ENCODE measurements at places on chromosomes 2 and 18.

DNA sequence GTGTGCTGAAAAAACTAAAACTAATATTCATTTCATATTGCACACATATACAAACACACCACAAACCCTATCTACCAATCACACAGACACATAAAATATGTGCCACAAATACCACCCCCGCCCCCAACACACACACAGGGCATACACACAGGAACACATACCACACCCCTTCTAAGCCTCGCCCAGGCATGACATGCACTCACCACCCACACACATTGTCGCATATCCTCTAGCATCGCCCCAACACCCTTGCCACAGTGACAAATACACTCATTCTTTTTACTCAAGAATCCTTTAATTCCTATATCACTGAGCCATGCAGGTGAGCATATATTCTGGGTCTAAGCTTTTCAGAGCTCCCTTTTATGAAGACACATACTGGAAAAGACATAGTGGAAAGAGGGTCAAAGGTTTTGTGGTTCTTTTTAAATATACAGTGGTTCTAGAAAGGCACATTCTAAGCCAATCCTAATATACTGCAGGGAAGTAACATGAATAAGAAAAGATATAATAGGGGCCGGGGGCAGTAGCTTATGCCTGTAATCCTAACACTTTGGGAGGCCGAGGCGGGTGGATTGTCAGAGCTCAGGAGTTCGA is 24.5 kb upstream of the LCLAT1 start:
- DNase-seq, result peak; percentile 55

GRCh38 chr2:23600346-23600745 is 215.4 kb downstream of the KLHL29 start:
- DNase-seq, result no peak

- DNase-seq, result no peak
Observed at GRCh38 chr2:74297391-74297790, 45.8 kb downstream of the SLC4A5 start.

DNA sequence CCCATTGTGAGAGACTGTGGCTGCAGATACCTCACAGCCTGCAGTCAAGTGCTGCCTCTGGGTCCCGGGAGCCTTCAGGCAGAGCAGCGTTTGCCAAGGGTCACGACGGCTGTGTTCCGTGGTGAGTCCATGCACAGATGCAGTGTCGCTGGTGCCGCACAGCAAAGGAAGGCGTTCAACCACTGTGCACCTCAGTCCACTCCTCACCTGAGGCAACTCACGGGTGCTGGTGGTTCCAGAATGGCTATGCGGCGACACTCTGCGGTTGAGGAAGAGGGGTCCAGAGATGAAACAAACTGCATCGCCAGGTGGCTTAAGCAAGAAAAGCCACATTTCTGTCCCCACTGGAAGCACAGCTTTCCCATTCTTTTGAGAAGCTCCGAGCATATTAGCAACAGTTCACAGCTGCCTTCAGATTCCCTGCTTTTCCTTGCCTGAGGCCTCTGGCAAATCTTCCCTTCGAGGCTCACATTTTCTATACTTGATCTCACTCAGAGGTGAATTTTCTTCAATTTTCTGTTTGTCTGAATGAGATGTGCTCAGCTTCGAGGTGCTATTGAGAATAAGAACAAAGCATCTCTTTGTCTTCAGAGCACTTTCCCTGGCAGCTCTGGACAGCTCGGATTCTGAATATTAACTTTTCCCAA is 208.8 kb upstream of the TWIST2 start:
- DNase-seq, result no peak

DNA sequence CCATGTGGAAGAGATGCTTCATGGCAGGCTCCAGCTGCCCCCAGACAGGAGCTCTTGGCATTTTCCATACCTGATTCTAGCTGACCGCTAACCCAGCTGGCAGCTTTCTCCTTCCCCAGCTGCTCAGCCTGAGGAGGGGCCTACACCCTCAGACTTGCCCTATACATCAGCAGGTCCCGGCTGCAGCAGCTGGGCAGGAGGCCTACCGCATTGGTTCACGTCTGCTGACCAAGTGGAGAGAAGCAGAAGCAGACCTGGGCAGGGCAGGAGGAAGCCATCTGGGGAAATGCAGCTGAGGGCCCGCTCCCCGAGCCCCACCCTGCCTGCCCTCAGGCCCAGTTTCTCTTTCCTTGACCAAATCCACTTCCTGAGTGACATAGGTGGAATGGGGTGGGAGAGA is 50.7 kb downstream of the LBH start:
- DNase-seq, result no peak

- DNase-seq, result no peak
Observed at GRCh38 chr2:8125741-8126711, 555.8 kb upstream of the ID2 start.

DNA sequence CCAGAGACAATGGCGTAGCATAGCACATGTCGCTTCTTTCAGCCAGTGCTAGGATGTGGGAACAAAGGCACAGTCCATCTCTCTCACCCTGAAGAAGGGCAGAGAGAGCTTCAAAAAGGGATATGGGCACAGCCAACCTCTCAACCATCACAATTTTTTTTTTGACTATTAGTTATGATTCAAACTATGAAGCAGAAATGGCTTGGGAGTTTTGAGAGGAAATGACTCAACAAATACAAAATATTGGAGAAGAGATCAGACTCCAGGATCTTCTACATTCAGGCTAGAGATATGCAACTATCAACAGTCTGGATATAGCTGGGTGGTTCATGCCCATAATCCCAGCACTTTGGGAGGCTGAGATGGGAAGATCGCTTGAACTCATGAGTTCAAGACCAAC is 109.1 kb downstream of the MCFD2 start:
- no peak for DNase-seq

- no peak for DNase-seq
Observed at GRCh38 chr2:100964222-100964621, 37.9 kb upstream of the RPL31 start.

DNA sequence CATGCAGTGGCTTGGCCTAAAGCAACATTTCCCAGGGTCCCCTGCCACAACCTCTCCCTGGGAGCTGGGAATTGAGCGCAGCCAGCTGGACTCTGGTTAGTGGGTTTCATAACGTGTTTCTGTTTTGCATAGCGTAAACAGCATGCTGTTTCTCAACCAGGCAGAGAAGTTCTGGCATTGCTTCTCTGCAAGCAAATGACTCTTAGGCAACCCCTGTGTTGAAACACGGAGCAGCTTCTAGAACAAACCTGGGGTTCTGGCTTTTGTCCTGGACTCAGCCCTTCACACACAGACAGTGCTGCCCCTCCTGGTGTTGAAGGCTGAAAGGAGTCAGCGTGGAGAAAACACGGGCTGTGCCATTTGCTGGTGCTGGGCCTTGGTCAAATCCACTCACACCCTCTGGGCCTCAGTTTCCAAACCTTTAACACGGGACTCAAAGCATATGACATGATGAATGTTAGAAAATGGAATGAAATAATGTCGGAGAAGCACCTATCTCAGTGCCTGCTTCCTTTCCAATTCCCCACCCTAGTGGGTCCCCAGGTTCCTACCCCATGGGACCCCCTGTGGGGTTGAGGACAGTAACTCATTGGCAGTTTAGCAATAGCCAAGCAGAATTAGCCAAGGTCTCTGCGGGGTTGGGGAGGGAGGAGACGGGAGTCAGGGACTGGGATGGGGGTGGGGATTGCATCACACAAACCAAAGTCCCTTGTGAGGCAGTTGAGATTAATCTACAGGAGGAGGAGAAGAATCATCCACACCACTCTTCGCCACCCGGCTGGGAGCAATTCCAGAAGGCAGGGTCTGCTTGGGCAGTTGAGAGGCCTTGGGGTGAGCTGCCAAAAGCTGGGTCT is 30.2 kb upstream of the IL1R2 start:
- DNase-seq, result no peak

- no peak for DNase-seq
Observed at GRCh38 chr2:65867446-65867845, 435.0 kb upstream of the SPRED2 start.

DNA sequence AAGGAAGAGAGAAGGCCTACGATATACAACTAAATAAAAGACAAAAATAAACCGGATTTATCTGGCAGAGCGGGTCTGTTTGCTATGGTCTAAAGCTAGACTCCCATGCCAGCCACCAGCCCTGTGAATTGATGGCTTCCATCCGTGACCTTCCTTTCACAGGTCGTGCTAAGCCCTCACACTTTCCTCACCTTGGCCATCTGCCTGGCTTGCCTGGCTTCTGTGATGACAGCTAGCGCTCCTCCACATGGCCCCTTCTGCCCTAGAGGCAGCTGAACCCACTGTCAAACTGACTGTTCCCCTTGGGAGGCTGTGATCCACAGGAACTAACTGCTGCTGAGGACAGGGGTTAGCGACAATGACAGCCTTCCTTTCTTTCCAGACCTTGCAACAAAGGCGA is 32.5 kb downstream of the GAREM1 start:
- no peak for DNase-seq

GRCh38 chr2:240143801-240144648 is 3.6 kb upstream of the OTOS start:
- peak; percentile 81 for DNase-seq

- DNase-seq, result no peak
Observed at GRCh38 chr2:144208924-144209323, 311.0 kb downstream of the ZEB2 start.

DNA sequence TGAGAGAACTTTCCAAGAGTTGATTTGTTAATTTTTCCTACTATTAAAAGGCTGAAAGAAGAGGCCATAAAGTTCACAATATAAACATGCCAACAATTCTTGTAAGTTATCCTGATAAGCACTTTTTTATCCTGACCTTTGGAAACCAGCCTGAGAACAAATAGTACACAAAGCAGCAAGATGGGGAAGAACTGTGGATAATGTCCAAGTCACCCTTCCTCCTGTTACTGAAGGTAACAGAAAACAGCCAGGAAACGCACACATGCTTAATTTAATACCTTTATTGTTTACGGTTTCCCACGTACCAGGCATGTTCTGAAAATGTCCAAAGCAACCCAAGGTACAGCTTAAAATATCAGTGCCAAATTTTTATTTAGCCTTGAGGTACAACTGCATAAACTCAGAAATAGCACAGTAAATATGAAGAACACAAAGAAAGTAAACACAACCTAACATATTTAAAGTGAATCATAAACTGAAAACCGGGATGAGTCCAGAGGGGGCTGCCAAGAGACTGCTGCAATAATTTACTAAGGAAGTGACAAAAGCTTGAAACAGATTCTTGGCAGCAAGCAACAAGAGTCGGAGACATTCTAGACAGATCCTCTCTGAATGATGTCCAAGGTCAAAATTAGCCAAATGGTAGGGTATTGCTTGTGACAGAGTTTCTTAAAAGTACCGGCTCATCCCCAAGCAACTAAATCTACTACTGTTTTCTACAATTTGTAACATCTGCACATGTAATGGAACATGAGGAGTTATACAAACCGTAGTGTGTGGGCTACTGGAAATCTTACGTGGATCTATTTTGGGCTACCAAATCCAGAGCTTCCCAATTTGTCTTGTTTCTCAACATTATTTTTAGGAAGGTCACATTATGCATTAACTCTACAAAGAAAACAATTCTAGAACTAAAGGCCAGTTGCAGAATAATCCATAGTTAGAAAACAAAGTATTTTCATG is 93.2 kb downstream of the CABYR start:
- DNase-seq, result no peak

GRCh38 chr18:58578321-58578720 is 50.6 kb downstream of the ALPK2 start:
- DNase-seq, result no peak

GRCh38 chr2:101300164-101300563 is 8.3 kb downstream of the RNF149 start:
- DNase-seq, result no peak

DNA sequence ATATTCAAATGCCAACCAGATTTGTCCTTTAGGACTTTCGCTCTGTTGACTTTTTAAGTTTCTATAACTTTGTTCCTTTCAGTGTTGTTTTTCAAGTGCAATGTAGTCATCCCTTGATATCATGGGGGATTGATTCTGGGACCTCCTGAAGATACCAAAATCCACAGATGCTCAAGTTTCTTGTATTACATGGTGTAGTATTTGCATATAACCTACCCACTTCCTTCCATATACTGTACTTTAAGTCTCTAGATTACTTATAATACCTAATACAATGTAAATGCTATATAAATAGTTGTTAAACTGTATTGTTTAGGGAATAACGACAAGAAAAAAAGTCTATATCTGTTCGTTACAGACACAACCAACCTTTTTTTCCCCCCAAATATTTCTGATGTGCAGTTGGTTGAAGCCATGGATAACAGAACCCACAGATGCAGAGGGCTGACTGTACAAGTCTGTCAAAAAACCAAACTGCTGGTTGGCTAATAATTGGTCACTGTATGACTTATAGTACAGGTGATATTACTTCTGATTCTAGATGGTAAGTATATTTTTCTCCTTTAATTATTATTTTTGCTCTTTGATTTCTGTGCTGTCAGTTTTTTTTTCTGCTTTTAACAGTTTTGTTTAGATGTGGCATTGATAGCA is 201.7 kb upstream of the STON1 start:
- no peak for DNase-seq

GRCh38 chr2:38499548-38500282 is 103.0 kb downstream of the HNRNPLL start:
- no peak for DNase-seq

GRCh38 chr2:5766056-5766455 is 73.9 kb downstream of the SOX11 start:
- no peak for DNase-seq

DNA sequence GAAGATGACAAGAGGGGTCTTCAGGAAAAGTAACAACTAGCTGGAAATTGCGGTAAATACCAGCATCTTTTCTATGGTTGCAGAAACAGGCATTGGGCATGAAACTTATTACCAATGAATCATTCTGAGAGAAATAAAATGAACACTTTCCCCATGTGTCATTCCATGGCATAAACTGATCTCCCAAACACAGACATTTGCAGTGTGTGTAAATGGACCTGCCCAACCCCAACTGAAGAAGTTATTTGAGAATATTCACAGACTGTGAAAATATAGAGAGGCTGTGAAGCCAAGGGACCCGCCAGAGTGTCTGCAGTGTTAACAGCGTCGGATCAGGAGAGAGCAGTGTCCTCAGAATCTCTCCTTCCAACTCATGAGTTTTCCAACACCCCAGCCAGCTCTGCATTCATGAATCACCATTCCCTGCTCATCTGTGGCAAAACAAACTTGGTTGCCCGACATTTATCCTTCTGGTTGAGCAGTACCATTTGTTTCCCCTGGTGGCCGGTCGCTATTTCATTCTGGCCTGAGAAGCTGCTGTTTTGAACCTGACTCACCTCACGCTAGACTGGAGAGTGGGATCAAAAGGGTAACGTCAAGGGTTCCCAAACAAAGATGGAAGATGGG is 238.4 kb downstream of the PID1 start:
- no peak for DNase-seq

- no peak for DNase-seq
Observed at GRCh38 chr2:17620841-17621240, 80.3 kb downstream of the VSNL1 start.
